ENCODE measurements at places on chromosomes 6 and 20. TPM values are rescaled to one million over a fixed set of nuclear protein-coding genes. Genes with fewer than 3 reads are reported as not detected.
A peak's percentile ranks its signal among the peaks of the same experiment; 100 is the strongest.

DNA sequence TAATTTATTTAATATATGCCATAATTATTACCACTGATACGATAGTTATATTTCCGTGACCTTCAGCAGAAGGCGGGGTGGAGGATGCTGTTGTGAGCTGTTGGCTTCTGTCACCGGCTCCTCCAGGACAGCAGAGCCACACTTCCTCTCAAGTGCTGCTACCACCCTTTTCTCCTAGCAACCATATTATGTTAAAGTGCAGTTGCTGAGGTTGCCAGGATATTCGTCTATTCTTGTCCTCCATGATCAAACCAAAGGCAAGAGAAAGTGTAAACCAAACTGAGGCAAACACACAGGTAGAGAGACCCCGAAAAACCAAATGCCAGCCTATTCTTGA is 27.8 kb downstream of the RGS17 start:
- no peak for DNase-seq
- no peaks in the 10 kb centered on the region for H3K27me3 ChIP-seq
- H3K27ac ChIP-seq, result no peak overlapping the region
- no peak overlapping the region for H3K4me3 ChIP-seq
- no peaks in the 10 kb centered on the region for H3K4me1 ChIP-seq

- H3K27ac ChIP-seq, result no peak overlapping the region
- no peaks in the 10 kb centered on the region for H3K4me1 ChIP-seq
- H3K27me3 ChIP-seq, result no peaks in the 10 kb centered on the region
- H3K36me3 ChIP-seq, result no peaks in the 10 kb centered on the region
- H3K4me3 ChIP-seq, result no peak overlapping the region
Observed at GRCh38 chr6:71388856-71389527, 100.4 kb downstream of the OGFRL1 start.

- no peaks in the 10 kb centered on the region for H3K4me1 ChIP-seq
- H3K27ac ChIP-seq, result no peak overlapping the region
- H3K4me3 ChIP-seq, result no peak overlapping the region
- DNase-seq, result no peak
Observed at GRCh38 chr6:126919947-126920346, 198.5 kb upstream of the RSPO3 start.

DNA sequence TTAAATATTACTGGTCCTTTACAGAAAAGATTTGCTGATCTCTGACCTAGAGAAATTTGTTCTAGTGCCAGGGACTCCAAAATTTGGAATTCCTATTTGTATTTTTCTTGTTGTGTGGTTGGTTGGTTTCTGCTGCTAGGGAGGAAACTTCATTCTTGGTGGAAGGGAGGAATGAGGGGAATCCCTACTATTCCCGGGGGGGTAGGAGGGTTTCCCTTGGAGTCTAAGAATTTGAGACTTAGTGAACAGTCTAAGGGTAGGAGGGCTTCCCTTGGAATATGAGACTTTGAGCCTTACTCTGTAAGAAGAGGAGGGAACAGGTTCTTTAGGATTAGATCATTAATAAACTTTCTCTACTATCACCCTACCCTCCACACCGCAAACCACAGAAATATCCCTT is 67.1 kb upstream of the ADGRF1 start:
- no peak overlapping the region for H3K4me3 ChIP-seq
- no peak overlapping the region for H3K27ac ChIP-seq
- no peaks in the 10 kb centered on the region for H3K4me1 ChIP-seq

DNA sequence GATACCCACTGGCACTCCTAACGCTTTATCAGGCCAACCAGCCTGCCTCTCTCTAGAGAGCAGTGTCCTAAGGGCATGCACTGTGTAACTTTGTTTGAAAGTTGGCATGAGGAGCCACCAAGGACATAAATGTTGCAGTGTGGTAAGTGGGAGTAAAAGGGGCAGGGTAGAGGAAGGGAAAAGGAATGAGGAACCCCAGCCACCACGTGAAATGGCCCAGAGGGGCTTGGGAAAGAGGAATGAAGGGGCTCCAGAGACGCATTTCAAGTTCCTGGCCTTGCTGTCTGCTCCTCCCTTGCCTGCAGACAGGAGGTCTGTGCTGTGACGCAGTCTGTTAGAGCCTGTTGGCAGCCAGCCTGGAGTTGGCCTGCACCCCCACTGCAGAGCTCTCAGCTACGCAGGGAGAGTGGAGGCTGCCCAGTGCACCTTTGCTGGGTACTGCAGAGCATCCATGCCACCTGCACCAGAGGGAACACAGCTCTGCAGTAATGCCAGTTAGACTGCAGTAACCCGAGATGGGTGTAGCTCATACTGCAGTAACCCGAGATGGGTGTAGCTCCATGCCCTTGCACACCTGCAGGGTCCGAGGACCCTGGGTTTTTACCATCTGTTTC is 86.8 kb upstream of the SNAP25 start:
- H3K27ac ChIP-seq, result no peak overlapping the region
- peak; percentile 52 for DNase-seq
- no peaks in the 10 kb centered on the region for H3K36me3 ChIP-seq
- H3K4me3 ChIP-seq, result no peak overlapping the region
- no peaks in the 10 kb centered on the region for H3K27me3 ChIP-seq

DNA sequence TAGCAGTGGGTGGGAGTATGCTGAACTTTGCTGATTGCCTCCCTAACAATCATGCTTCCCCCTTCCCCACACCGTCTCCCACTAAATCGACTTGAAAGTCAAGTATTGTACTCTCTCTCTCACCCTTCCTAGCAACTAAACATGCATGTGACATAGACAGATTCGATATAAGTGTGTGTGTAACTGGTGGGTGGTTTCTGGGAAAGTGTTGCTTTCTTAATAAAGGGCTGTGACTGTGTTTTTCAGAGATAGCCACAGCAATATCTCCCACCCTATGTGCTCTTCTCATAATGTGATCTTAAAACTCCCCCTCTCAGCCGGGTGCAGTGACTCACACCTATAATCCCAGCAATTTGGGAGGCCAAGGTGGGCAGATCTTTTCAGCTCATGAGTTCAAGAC is 49.3 kb upstream of the E2F3 start:
- H3K36me3 ChIP-seq, result no peaks in the 10 kb centered on the region
- no peaks in the 10 kb centered on the region for H3K4me1 ChIP-seq
- no peak for DNase-seq
- no peaks in the 10 kb centered on the region for H3K27me3 ChIP-seq

- no peak for DNase-seq
- H3K4me3 ChIP-seq, result no peak overlapping the region
Observed at GRCh38 chr20:11098888-11099287, 425.1 kb upstream of the JAG1 start.

DNA sequence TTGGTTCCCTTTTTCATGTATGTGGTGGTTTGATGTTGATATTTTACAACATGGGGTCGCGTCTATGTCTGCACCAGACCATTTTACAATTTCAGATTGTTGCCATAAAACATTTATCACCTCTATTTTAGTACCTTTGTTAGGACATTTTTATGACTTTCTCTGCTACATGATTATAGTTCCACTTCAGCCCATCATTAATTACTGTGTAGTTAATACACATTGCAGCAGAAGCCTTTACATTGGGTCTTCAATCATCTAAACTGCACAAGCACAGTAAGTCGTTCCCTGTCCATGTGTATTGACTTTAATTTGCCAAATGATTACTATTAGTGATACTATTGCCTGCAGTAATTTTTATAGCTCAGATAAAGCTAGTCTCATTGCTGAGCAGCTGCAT is 15.7 kb upstream of the TMEM217 start:
- no peaks in the 10 kb centered on the region for H3K36me3 ChIP-seq
- H3K27ac ChIP-seq, result no peak overlapping the region

DNA sequence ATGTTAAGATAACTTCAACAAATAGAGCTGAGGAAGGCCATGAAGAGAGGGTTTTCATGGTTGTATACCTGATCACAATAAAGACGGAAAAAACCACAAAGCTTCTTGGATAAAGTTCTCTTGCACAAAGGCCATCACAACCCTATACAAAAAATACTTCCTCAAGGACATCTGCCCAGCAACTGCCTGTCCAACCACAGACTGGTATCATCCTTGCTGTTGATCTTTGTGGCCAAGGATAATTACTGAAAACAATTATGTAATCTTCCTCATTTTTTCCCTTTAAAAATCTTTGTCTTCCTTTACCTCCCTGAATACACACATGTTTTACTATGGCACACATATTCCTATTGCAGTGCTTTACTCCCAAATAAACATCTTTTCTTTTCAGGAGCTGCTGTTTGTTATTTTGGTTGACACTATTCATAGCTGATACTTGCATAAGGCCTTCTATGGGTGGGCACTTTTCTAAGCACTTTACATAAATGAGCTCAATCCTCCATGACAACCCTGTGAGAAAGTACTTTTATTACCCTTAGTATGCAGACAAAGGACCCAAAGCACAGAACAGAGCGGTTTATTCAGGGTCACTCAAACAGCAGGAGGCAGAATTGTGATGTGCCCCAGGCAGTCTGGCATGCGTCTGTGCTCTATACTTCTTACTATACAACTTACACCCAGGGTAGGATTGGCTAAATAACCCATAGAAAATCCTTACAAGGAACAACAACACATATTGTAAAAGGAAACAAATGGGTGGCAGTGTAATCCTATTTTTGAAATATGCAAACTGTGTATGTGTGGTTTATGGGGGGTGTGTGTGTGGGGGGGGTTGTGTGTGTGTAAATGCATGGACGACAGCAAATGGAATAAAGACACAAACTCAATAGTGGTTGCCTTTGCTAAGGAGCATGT is 35.1 kb downstream of the SNRNP48 start:
- no peaks in the 10 kb centered on the region for H3K4me1 ChIP-seq
- no peak overlapping the region for H3K4me3 ChIP-seq
- no peaks in the 10 kb centered on the region for H3K36me3 ChIP-seq
- H3K27me3 ChIP-seq, result no peaks in the 10 kb centered on the region
- no peak overlapping the region for H3K27ac ChIP-seq

- no peaks in the 10 kb centered on the region for H3K4me1 ChIP-seq
- H3K27me3 ChIP-seq, result no peaks in the 10 kb centered on the region
- no peak overlapping the region for H3K27ac ChIP-seq
- no peak overlapping the region for H3K4me3 ChIP-seq
- H3K36me3 ChIP-seq, result peaks cover 46% of the 10 kb centered on the region
- no peak for DNase-seq
Observed at GRCh38 chr6:161108916-161109315, 117.3 kb downstream of the MAP3K4 start.

DNA sequence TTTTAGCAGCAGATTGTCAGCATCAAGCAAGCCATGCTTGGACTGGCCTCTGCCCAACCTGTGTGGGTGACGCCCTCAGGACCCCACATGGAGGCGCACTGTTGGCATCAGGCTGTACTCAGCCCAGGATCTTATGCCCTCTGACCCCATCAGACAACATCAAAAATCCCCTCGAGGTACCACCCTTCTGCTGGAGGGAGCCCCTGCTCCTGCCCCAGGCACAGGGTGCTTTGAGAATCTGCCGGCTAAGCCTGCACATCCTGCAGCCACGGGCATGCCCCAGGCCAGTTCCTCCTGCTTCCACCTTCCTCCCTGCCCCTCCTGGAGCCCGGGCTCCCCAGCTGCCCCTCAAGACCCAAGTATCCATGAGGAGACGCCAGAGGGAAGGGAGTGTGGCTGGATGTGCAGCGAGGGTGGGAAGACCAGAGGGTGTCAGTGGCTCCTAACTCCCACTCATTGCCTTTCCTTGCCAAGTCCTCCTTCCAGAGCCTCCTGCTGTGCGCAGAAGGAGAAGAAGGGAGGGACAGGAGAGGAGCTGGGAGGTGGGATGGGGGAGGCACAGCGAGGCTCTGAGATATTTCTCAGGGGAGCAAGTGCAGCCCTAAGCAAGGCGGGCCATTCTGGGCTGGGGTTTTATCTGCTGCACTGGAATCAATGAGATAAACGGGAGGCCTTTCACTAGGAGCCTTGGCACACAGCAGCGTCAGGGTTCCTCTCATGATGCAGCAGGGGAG is 77.4 kb upstream of the CST7 start:
- H3K36me3 ChIP-seq, result no peaks in the 10 kb centered on the region
- DNase-seq, result no peak
- H3K27ac ChIP-seq, result no peak overlapping the region
- H3K27me3 ChIP-seq, result no peaks in the 10 kb centered on the region

- no peak overlapping the region for H3K4me3 ChIP-seq
- H3K36me3 ChIP-seq, result no peaks in the 10 kb centered on the region
- no peaks in the 10 kb centered on the region for H3K4me1 ChIP-seq
- DNase-seq, result no peak
- no peak overlapping the region for H3K27ac ChIP-seq
Observed at GRCh38 chr6:55319961-55320695, 7.1 kb upstream of the GFRAL start.

GRCh38 chr6:168095171-168095691 is 16.2 kb upstream of the FRMD1 start:
- no peak overlapping the region for H3K4me3 ChIP-seq
- no peaks in the 10 kb centered on the region for H3K36me3 ChIP-seq
- no peak for DNase-seq
- H3K27me3 ChIP-seq, result no peaks in the 10 kb centered on the region

- H3K36me3 ChIP-seq, result no peaks in the 10 kb centered on the region
- no peak overlapping the region for H3K27ac ChIP-seq
- H3K4me3 ChIP-seq, result no peak overlapping the region
- H3K4me1 ChIP-seq, result no peaks in the 10 kb centered on the region
Observed at GRCh38 chr6:20952699-20953474, 418.6 kb downstream of the CDKAL1 start.

- H3K4me3 ChIP-seq, result no peak overlapping the region
- H3K4me1 ChIP-seq, result no peaks in the 10 kb centered on the region
- no peaks in the 10 kb centered on the region for H3K27me3 ChIP-seq
Observed at GRCh38 chr20:44803383-44803941, 6.9 kb downstream of the RIMS4 start.

- H3K36me3 ChIP-seq, result no peaks in the 10 kb centered on the region
- DNase-seq, result no peak
- no peak overlapping the region for H3K4me3 ChIP-seq
- no peak overlapping the region for H3K27ac ChIP-seq
- H3K27me3 ChIP-seq, result no peaks in the 10 kb centered on the region
- no peaks in the 10 kb centered on the region for H3K4me1 ChIP-seq
Observed at GRCh38 chr6:114998492-114998891, 655.7 kb upstream of the HS3ST5 start.

GRCh38 chr20:51994751-51995417 is 192.6 kb upstream of the SALL4 start:
- no peak for DNase-seq
- H3K36me3 ChIP-seq, result no peaks in the 10 kb centered on the region

SSTR4 gene
- total RNA-seq, result not detected

OOEP gene
- total RNA-seq, result not detected

VGLL2 gene
- not detected for total RNA-seq

BNIP5 gene
- total RNA-seq, result not detected

C6orf118 gene
- not detected for total RNA-seq
